ENCODE measurements at places on chromosomes 2 and 18.
A peak's percentile ranks its signal among the peaks of the same experiment; 100 is the strongest.

DNA sequence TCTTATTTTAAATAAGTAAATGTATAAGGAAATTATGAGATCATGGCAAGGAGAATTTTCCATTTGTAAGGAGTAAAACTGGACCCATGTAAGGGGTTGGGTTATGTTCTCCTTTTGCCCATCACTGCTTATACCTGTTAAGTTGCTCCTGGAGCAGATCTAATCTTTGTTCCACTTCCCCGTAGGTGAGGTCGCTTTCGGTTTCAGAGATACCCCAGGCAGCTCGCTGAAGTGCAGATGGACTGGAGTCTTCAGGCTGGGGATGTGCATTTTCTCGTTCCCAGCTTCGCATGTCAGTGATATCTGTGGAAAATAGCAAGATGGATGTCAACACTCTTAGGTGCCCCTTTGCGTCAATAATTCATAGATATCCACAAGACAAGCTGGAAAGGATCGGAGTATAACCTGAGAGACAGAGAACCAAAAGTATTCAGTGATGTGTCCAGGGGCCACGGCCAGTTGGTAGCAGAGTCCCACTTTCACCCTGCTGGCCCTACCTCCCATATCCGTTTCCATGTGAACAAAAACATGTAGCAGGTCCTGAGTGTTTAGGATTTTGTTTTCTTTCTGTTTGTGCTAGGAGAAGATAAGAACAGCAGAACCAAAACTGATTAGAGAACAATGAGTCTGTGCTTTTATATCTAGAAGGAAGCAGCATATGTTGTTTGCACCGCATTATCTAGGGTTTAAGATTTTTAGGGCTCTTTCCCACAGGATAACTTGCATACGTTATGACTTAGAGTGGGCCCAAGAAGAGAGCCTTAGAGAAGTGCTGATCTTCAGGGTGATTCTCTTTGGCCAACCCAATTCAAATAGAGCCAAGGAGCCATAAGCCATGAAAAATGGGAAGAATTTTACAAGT is 36.0 kb downstream of the GCA start:
- no peak for DNase-seq

DNA sequence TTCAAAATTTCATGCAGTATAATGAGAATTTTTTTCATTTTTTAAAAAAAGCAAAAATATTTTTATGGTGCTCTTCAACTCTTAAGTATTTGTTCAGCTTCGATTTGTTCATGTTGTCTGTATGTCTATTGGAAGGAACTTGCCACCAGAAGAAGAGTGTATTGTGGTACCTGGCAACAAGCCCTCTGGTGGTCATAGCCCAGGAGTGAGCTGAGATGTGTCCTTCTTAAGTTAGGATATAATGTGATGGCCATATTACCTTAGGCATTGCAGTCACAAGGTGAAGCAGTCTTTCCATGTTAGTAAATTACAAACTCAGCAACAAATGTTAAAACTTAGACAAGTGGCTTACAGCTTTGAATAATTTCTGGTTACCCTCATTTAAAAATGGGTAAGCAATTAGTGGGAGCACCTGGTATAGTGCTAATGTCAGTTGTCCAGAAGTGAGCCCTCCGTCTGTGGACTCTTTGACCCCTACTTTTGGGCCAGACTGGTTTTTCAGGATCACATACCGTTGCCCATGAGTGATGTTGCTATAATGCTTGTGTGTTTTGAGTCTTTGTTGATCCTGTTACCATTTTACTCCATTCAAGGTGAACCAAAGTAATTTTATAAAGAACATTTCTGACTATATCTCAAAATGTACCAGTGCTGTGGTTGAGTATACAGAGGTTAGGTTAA is 57.4 kb downstream of the MYO1B start:
- DNase-seq = peak; percentile 40

DNA sequence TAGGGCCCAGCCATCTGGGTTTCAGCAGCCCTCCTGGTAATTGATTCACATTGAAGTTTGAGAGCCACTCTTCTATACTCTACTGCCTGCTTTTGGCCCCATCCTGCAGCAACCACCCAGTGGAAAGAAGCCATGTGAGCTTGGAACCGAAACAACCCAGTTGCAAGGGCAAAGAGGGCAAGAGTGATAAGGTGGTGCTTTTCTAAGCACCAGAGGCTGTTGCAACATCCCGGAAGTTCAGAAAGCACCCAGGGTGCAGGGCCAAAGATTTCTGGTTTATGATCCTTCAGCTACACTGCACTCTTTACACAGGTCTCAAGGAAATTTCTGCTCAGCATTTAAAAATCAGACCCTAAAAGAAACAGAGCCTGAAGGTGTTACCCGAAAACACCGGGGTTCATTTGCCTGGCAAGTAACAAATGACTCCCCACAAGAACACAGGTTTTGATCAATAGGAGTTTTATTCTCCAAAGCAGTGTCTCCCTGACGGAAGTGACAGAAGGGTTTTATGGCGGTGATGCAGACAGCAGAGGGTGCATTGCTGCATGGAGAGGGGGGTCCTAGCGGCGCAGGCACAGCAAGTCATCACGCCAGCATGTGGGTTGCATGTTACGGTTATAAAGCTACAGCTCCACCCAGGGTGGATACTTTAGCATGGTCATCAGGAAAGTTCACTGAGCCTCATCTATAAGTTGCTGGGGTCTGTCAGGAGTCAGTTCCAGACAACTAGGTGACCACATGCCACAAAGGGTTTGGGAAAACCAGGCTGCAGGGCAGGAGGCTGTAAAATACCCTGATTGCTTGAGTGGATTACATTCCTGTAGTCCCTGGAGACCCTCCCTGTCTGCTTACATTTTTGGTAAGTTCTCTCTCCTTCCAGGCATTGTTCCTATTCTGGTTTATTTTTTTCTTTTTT is 28.8 kb upstream of the TMEM37 start:
- DNase-seq = no peak

DNA sequence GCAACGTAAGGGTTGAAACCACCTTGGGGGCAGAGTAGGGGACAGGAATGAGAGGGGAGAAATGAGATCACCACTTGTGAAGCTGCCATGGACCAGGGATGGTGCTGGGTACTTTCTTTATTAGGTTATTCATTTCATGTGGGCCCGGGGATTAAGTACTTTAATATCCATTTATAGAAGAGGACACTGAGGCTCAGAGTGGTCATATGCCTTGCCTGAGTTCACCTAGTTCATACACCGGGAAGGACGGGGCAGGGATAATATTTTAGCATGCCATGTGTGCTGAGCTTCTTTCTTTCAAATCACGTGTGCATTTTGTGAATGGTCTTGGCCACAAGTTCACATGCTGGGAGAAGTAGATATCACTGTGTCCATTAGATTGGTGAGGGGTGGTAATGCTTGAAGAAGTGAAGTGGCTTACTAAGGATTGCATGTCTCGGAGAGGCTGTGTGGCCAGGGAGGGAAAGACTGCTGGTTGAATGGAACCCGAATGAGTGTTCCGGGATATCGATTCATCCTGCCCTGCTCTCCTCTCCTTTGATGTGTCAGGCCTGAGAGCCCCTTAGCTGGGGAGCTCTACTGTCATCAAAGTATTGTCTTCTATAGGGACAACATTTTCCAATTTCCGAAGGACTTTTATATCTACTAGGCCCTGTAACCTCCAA is 187.1 kb downstream of the MYCN start:
- DNase-seq = no peak

- no peak for DNase-seq
Observed at GRCh38 chr2:180017784-180018183, 10.7 kb upstream of the CWC22 start.

GRCh38 chr2:241229563-241230401 is 41.3 kb downstream of the ANO7 start:
- DNase-seq = no peak

GRCh38 chr2:191597186-191597751 is 80.7 kb upstream of the NABP1 start:
- DNase-seq = no peak

GRCh38 chr18:13530879-13531387 is 195.4 kb downstream of the FAM210A start:
- DNase-seq = no peak

GRCh38 chr2:240965905-240966456 is 32.4 kb upstream of the SNED1 start:
- DNase-seq = no peak

GRCh38 chr2:182230561-182230960 is 196.3 kb downstream of the PDE1A start:
- DNase-seq = no peak

DNA sequence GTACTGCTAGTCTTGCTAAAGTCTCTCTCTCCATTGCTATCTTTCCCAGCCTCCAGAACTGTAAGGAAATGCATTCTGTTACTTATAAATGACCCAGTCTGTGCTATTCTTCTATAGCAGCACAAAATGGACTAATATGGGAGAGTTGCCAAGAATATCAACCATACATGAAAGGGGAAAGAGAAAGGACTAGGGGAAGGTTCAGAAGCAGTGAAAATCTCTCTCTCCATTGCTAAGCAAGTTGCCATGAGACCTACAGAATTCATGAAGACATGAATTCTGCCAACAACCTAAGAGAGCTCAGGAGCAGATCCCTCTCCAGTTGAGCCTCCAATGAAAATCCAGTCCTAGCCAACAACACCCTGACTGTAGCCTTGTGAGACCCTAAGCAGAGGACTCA is 3.6 kb upstream of the TRABD2A start:
- DNase-seq = no peak

DNA sequence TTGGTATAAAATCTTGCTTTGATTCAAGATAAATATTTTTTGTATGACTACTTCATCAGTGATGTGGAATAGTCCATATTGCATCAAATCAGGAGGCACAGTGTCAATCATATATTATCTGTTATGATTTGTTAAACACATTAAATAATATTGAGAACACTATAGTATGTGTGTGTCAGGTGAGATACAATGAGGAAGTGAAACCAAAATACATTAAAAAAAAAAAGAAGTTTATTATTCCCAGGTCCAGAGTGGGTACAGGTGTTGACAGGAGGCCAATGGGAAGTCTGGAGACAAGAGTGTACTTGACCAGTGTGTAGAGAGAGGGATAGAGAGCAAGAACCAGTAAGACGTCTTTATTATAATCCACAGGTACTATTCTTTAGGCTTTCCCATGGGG is 292.6 kb downstream of the FSIP2 start:
- DNase-seq = no peak

- no peak for DNase-seq
Observed at GRCh38 chr18:58638441-58638840, 9.6 kb upstream of the ALPK2 start.

DNA sequence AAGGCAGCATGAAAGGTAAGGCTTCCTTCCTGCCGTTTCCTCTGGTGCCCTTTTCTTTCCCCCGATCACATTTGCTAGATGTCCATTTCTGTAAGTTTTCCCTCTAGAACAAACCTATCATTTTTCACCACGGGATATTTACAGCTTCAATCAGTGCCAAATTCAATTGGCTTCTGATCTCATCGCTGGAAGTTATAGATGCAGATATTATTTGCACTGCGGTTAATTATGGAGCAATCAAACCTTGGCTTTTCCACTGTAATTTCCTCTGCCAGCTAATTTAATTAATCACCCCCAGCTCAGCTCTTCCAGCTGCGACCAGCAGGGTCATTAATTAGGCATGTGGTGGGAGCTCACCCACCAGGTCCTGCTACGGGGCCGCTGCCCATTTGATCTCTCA is 86.1 kb downstream of the GBX2 start:
- DNase-seq = no peak

GRCh38 chr2:101124643-101125366 is 26.4 kb downstream of the TBC1D8 start:
- DNase-seq = no peak

GRCh38 chr2:111661286-111661940 is 222.6 kb downstream of the ANAPC1 start:
- DNase-seq = no peak

- DNase-seq = no peak
Observed at GRCh38 chr2:85812094-85812735, 58.4 kb downstream of the ATOH8 start.

DNA sequence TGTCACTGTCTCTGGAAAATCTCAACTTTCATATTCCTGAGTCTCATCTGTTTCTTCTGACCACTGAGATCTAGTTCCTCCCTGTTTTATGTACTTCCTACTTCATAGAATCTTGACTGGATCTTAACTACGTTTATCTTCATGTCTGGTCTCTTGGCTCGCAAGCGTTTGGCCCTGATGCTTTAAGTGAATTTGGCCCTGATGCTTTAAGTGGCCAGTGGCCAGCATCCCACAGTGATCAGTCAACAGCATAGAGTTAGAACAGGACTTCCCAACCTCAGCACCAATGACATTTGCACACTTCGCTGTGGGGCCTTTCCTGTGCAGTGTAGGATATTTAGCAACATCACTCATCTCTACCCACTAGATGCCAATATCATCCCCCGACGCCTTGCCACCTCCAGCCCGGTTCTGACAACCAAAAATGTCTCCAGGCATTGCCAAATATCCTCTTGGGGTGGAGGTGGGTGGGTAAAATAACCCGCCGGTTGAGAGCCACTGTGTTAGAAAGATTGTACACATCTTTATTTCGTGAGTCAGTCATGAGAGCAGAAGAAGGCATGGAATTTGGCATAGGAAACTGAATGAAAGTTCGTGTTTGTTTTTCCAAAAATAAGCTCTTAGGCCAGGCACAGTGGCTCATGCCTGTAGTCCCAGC is 12.2 kb downstream of the TM4SF20 start:
- no peak for DNase-seq

Data from left kidney (tissue), 8 donors.